ENCODE measurements at places on chromosomes 2 and 18.

GRCh38 chr2:100627330-100628300 is 64.8 kb downstream of the PDCL3 start:
- no peak for DNase-seq

GRCh38 chr2:59288771-59289170 is 1047.6 kb upstream of the FANCL start:
- no peak for DNase-seq

DNA sequence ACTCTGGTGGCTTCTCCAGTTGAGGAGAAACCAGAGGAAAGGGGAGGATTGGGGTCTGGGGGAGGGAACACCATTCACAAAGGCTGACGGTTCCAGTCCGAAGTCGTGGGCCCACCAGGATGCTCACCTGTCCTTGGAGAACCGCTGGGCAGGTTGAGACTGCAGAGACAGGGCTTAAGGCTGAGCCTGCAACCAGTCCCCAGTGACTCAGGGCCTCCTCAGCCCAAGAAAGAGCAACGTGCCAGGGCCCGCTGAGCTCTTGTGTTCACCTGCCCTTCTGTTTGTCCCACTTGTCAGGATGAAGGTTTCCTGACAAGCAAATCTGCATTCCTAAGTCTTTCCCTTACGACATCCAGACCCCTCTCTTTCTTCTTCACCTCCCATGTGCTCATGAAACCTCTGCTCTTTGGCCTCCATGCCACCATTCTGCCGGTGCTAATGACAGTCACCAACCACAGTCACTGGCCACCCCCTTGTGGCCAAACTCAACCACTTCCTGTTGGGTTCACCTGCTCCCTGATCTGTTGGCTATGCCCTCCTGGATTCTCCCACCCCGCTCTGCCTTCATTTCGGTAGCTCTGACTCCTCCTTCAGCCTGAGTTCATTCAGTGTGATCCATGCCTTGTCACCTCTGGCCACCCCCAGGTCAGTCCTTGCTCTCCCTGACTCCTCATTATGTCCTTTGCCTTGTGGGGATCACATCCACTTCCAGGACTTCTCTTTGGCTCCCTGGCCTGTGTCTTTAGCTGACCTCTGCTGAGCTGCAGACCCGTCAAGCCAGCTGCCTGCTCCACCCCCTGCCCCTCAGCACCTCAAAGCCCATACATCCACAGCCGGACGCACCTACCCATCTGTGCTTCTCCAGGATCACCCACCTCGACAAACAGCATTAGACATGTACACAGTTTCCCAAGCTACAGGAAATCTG is 17.6 kb downstream of the EMX1 start:
- no peak for DNase-seq

GRCh38 chr18:40259115-40259835 is 1695.8 kb upstream of the PIK3C3 start:
- DNase-seq, result no peak

DNA sequence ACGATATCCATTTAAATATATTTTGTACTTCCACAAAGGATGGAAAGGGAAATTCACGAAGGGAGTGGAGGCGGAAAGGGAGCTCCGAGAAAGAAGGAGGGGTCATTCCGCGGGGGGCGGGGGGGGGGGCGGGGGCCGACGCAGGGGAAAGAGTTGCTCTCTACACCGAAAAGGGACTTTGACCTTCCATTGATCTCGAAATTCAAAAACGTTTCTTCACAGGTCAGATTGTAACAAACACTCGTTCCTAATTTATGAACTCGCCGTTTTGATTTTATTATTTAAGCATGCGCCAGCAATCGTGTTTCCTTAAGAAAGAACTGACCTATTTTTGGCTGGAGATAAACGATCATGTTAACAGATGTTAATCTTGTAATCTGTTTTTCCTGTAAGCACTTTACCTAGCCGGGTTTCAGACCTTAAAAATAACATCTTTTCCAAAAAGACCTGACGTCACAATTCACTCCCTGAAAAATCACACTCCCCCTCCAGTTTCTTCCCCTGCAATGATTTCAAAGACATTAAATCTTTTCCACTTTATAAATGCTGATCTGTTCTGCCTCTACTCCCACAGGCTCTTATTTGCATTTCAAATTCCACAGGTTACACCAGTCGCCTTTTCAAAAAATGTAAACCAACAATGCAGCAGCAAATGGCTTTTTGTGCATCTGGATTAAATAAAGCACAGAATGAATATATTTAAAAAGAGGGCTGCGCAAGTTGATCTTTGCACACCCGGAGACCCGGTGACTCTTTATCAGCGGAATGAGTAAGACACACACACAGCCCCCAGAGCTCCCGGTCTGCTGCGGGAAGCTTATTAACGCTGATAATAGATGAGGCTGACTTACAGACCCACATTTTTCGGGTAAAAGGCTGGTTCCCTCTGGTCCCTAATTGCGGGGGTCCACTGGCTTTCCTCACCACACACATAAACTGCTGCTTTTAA is 1.6 kb downstream of the ZNF516 start:
- DNase-seq, result no peak

GRCh38 chr2:151632993-151633565 is 101.2 kb downstream of the NEB start:
- DNase-seq, result no peak

DNA sequence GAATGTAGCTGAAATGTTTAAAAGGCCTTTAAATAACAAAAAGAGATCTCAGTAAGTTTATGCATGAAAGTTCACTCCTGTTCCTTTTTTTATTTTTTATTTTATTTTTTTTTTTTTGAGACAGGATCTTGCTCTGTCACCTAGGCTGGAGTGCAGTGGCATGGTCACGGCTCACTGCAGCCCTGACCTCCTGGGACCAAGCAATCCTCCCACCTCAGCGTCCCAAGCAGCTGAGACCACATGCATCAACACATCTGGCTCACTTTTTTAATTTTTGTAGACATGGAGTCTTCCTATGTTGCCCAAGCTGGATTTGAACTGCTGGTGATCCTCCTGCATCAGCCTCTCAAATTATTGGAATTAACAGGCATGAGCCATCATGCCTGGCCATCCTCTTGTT is 84.3 kb downstream of the KANSL1L start:
- DNase-seq, result no peak

GRCh38 chr18:10265560-10266333 is 188.7 kb upstream of the APCDD1 start:
- no peak for DNase-seq

Measured in stimulated activated CD4-positive, alpha-beta T cell treated with anti-CD3 and anti-CD28 coated beads, Interleukin-1b, Interleukin-23, amount 100 ng/mL, for 24 hours (primary cell).